Stimulated activated CD4-positive, alpha-beta T cell treated with anti-CD3 and anti-CD28 coated beads, Interleukin-15, amount 100 ng/mL, for 1 hour (primary cell): ENCODE measurements at places on chromosomes 11 and 22.

- no peak for DNase-seq
Observed at GRCh38 chr11:40716344-40717130, 742.9 kb downstream of the LRRC4C start.

- no peak for DNase-seq
Observed at GRCh38 chr11:116913000-116913399, 75.6 kb upstream of the APOA1 start.

GRCh38 chr11:76835036-76835435 is 25.7 kb upstream of the ACER3 start:
- no peak for DNase-seq

GRCh38 chr11:128397362-128397761 is 190.0 kb downstream of the ETS1 start:
- DNase-seq: no peak

- peak; percentile 30 for DNase-seq
Observed at GRCh38 chr22:50247748-50248147, 2.9 kb upstream of the TUBGCP6 start.

DNA sequence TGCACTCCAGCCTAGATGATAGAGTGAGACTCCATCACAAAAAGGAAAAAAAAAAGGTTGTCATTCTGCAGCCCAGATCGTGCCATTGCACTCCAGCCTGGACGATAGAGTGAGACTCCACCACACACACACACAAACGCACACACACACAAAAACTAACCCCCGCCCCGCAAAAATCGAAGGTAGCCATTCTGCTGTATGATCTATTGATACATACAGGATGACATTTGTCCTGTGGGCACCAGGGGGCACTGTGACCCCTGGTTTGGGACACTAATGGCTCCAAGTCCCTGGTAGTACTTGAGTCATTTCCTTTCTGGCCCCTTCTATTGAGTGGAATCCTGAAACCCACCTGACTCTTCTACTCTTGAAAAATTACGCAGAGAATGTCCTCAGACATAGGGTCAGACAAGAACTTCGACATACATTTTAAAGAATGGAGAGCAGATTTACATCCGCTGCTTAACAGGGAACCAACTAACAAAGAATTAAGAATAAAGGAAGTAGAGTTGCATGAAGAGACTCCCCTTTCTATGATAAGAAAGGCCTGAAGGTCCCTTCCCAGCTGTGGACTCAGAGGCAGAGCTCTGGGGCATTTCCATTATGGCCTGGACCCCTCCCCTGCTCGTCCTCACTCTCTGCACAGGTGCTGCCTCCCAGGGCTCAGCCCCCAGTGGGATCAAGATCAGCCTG is 35.0 kb upstream of the PRAME start:
- peak; percentile 36 for DNase-seq

GRCh38 chr11:123386796-123387510 is 43.1 kb upstream of the GRAMD1B start:
- DNase-seq: no peak

- DNase-seq: no peak
Observed at GRCh38 chr11:110479108-110480101, 49.7 kb downstream of the FDX1 start.
